ENCODE measurements at places on chromosomes 2 and 18. TPM values are rescaled to one million over a fixed set of nuclear protein-coding genes. Genes with fewer than 3 reads are reported as not detected.

The HOXD13 gene
- not detected for total RNA-seq

The CYTIP gene
- total RNA-seq, result 0.27 TPM

The CD207 gene
- total RNA-seq, result not detected

The PARD3B gene
- total RNA-seq, result 30.6 TPM

The RGPD4 gene
- total RNA-seq, result not detected

The SCYGR2 gene
- not detected for total RNA-seq

The TMEM200C gene
- 11.7 TPM for total RNA-seq

The KATNAL2 gene
- 5.0 TPM for total RNA-seq

The ALPG gene
- not detected for total RNA-seq

The CNDP1 gene
- total RNA-seq, result 0.36 TPM

The PLCL1 gene
- total RNA-seq, result 13.0 TPM

The MORN2 gene
- total RNA-seq, result 15.8 TPM

The CHRNG gene
- total RNA-seq, result not detected

The GAD1 gene
- 154 TPM for total RNA-seq

The PTPRM gene
- 268 TPM for total RNA-seq

The COL5A2 gene
- 35.2 TPM for total RNA-seq

The RAB12 gene
- total RNA-seq, result 49.7 TPM

The SERPINB5 gene
- total RNA-seq, result not detected
